ENCODE measurements at places on chromosomes 2 and 18.

DNA sequence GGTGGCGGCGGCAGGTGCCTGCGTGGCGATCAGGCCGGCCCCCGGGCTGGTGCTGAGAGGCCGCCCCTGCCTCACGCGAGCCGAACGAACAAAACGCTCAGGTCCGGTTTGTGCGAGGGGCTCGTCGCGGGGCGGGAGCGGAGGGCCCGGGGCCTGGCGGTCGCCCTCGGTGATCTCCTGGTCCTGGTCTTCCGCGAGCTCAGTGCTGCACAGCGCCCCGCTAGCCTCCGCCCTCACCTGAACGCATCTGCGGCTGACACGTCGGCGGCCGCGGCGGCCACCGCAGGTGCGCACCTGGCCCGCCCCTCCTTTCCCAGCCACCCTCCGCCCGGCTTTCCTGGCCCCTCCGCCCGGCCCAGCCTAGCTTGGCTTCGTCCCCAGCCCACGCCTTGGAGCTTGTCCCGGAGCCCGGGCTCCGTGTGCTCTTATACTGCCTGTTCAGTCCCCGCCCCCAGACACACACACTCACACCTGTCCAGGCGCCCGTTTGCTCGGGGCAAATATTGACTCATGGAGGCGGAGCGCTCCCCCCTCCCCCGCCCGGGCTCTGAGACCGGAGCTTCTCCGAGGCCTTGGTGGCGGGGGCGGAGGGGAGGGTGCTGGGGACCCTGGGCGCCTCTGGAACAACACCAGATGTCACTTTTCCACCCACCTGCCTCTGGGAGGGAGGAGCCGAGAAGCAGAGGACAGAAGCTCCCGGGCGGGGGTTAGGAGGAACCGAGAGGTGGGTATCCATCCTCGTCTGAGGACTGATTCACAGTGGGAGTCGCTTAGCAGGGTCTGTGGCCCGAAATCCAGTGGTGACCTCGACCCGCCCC lies 8.6 kb upstream of the CRYBA2 start:
- no peak for DNase-seq

- no peak for DNase-seq
Observed at GRCh38 chr2:96502891-96503636, 2.1 kb downstream of the NEURL3 start.

- no peak for DNase-seq
Observed at GRCh38 chr2:3624059-3624794, 29.3 kb downstream of the COLEC11 start.

- DNase-seq: no peak
Observed at GRCh38 chr18:72419914-72420313, 124.2 kb downstream of the CBLN2 start.

DNA sequence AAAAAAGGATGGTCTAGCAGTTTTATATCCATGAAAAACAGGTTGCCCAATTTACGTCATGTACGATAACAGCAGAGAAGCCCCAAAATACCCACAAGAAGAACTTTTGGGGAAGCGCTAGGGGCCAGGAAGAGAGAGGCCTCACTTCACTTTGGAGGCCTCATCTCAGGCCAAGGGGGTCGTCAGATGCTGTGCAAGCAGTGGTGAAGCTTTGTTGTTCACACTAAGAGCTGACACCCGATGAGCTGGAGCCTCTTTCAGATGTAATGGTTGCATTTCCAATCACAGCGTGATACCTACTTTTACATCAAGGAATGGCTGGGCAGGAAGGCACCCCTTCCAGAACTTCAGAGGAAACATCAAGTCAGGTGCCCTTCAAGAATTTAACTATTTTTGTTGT lies 242.3 kb upstream of the PXDN start:
- no peak for DNase-seq

- no peak for DNase-seq
Observed at GRCh38 chr18:66548747-66549146, 55.1 kb downstream of the CDH19 start.

- no peak for DNase-seq
Observed at GRCh38 chr2:80255918-80256781, 48.4 kb downstream of the LRRTM1 start.

DNA sequence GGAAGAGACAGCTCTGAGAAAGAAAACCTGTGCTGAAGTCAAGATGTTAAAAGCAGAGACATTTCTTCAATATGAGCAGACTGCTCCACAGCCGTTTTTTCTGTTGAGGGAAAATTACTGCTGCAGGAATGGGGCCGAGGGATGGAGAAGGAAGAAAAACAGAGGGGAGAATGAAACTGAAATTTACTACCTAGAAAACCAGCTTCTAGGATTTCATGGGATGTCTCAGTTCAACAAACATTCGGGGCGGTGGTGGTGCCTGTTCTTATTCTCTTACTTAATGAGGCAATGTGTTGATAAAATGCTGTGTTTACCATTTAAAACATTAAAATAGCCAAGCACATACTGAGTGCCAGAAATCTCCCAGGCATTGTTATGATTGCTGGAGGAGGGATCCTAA lies 557.1 kb upstream of the MEX3C start:
- DNase-seq: no peak

DNA sequence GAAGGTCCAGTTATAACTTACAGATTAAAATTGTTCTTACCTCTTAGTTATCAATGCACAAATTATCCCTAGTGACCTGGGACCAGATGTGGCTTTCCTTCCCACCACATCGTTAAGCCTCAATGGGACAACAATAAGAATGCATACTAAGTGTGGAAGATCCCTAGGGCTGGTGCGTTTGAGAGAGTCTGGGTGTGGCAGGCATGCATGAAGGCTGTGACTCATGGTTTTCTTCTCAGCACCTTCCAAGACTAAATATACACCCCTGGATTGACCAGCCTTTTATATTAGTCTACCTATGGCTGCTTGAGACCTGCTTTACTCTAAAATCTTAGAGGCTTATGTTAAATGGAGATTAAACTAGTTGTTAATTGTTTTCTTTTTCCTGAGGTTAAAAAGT lies 261.7 kb upstream of the SLC14A2 start:
- no peak for DNase-seq

DNA sequence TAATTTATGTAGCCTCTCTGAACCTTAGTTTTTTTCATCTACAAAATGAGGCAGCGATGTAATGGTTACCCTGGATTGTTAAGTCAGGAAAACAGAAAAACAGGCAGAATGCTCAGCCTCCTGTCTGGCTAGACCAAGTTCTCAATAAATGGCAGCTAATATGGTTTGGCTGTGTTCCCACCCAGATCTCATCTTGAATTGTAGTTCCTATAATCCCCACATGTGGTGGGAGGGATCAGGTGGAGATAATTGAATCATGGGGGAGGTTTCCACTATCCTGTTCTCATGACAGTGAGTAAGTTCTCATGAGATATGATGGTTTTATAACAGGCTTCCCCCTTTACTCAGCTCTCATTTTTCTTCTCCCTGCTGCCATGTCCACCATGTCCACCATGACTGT lies 220.0 kb downstream of the CMPK2 start:
- DNase-seq: no peak

DNA sequence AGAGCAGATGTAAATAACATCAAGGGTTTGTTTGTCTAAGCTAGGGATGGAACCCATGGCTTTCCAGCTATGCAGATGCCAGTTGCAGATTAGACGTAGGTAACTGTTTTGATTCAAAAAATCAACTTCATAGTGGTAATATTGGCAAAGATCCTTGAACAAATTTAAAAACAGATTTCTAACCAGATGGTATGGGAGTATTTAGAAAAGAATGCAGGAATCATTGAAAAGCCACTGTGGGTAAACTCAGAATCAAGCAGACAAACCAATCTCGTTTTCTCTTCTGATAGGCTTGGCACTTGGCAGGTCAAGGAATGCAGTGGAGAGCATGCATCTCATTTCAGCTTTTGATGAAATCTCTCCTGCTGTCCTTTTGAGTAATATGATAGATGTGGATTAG lies 377.5 kb downstream of the CLIP4 start:
- DNase-seq: no peak

DNA sequence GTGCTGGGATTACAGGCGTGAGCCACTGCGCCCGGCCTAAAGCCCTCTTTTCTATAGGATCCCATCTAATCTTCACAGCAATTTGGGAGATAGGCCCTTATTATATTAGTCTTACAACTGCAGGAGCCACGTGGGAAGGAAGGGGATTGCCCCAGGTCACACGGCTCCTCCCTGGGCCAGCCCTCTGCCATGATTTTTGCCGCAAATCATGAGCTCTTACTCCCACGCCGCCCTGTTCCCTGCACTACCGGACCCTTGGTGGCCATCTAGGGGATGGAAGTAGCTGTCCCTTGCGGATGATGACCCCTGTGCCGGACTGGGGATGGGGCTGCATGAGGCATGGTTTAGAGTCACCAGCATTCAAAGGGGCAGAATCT lies 28.4 kb upstream of the PTMA start:
- DNase-seq: no peak
